ENCODE measurements at places on chromosomes 1 and 21.

DNA sequence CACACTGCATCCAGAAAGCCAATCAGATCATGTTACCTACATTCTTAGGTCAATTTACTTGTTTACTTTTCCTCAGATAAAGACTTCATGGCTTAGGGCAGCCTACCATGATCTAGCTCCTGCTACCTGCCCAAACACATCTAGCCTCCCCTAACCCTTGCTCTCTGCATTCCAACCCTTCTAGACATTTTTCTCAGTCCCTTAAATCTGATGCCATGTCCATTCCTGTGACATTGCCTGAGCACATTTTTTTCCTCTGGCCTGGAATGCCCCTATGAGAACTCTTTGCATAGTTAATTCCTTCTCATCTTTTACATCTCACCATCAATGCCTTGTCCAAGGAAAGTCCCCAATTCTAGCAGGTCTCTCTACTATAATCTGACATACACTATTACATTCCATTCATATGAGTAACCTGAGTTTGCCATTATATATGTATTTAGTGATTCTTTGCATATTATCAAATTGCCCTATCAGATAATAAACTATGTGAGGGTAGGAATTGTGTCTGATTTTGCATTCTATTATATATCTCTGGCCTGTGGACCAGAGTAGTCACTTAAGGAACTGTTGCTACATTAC is 166.9 kb downstream of the COL11A1 start:
- DNase-seq: no peak

DNA sequence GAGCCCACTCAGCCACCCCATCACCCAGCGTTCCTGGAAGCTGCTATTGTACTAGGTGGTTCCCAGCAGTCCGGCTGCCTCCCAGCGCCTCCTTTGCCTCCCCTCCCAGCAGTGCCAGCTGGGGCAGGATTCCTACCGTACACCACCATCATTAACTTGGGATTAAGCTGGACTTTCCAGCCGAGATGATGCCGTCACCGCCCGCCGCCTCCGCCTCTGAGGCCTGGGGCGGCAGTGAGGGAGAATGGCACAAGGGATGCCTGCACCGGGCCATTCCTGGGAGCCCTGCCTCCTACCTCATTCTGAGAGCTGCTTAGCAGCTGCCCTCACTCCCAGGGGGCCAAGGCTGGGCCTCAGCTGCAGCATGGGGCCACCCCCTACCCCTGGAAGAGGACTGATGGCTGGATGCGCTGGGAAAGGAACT is 13.2 kb downstream of the CNTN2 start:
- DNase-seq: no peak

DNA sequence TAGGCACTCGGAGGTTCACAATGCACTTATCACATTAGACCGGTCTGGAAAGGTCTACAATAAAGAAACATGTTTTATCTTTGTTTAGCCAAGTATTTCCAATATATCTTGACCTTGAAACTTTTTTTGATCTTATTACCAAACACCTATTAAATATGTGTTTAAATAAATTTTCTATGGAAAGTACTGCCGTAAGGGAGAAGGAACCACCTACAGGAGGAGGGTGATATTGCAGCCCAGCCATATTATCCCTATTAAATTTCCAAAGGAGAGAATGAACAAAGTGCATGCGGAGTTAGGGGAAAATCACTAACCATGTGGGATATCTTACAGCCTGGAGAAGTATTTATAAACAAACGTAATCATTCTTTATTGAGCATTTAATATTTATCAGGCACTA is 14.5 kb downstream of the BRINP2 start:
- no peak for DNase-seq

DNA sequence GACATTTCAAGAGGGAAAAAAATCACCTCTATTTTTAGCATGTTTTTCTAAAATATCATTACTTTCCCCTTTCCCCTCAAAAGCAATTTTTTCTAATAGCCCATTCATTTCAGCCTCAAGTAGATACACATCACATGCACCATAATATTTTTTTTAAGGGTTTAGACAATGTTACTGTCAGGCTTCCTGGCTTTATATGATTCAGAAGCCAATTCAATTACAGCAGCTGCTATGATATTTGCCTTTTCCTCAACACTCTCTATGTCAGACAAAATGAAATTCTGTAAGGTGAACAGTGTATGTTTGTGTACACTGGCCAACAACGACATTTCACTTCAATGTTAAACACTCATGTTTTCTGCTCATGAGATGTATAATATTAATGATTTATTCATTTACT is 46.5 kb downstream of the OMA1 start:
- no peak for DNase-seq

DNA sequence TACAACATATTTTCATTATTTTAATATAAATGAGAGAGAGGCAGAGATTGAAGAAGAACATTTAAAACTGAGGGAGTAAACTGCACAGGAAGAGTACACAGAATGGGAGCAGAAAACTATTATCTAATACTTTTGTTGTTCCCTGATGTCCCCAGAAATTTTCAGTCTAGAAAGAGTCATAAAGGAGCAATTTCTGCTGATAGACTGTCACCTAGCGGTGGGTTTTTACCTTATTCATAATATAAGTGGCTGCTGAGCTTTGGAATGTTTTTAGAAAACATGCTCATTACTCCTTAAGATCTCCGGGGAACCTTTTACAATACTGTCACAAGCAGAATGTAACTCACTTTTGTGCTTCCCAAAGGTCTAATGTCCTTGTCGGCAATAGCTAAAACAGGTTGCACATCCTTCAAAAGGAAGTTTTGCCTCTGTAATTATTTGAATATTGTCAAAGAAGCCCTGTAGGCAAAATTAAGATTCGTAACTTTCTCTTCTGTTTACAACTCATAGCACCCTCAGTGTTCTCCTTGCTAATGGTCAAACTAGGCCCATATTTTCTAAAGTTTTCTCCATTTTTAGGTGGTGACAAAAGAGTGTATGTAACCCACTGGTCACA is 4.9 kb upstream of the NPL start:
- DNase-seq: peak; percentile 64

DNA sequence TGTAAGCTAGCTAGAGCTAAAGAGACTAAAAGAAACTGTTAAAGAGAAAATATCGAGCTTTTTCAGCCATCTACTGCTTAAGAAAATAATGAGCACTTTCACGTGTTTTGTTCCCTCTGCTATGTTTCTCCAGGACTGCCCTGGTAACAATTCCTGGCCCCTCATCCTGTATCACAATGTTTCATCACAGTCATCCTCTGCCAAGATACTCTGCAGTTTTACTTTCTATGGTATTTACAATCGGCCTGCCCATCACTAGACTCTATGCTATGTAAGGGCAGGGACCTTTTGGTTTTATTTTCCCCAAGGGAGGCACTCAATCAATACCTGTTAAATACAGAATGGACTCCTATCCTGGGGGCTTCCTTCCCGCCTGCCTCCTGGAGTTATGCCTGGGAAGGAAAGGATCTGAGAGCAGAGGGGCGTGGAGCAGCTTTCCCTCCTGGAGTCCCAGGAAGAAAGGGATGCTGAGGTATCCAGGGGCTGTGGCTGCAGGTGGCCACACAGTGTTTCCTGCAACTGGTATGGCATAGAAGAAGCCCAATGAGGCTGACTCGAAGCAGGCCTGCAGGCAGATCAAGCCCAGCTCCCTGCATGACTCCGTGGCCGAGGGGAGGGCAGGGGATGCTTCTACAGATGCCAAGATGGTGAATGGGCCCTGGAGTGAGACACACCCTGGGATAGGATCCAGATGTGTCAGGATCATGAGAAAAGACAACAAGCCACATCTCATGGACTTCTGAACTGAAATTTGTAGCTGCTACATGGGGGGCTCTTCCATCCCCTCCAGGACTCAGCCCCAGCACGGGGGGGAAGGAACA is 52.9 kb downstream of the MATN1 start:
- no peak for DNase-seq

Data from CD4-positive, alpha-beta T cell (primary cell).